Aortic smooth muscle cell (primary cell): ENCODE measurements at places on chromosomes 2 and 18. TPM values are rescaled to one million over a fixed set of nuclear protein-coding genes. Genes with fewer than 3 reads are reported as not detected.

The ACTR1B gene
- total RNA-seq: 55.6 and 58.3 TPM in 2 replicates

The ADAM17 gene
- 46.9 and 50.1 TPM in 2 replicates for total RNA-seq

The AOX1 gene
- total RNA-seq: 23.0 and 62.9 TPM in 2 replicates

The KIF5C gene
- total RNA-seq: 0.06 and 0.13 TPM in 2 replicates

The ACTG2 gene
- total RNA-seq: 0.56 TPM in 1 of 2 replicates, not detected in the other

The SMYD1 gene
- not detected in 2 replicates for total RNA-seq

The DES gene
- 0.13 and 0.62 TPM in 2 replicates for total RNA-seq

The TUBA4A gene
- total RNA-seq: 19.1 and 30.1 TPM in 2 replicates

The SPC25 gene
- total RNA-seq: 3.9 and 5.7 TPM in 2 replicates

The RGPD4 gene
- total RNA-seq: under 0.01 TPM in 1 of 2 replicates, not detected in the other

The RNF125 gene
- 0.06 and 0.13 TPM in 2 replicates for total RNA-seq

The IL1F10 gene
- not detected in 2 replicates for total RNA-seq

The FOXD4L1 gene
- 0.06 and 0.13 TPM in 2 replicates for total RNA-seq

The LONRF2 gene
- 0.06 and 0.13 TPM in 2 replicates for total RNA-seq

The TEKT4 gene
- not detected in 2 replicates for total RNA-seq

The REG3G gene
- total RNA-seq: not detected in 2 replicates

The MAP3K19 gene
- total RNA-seq: not detected in 2 replicates

The ASTL gene
- total RNA-seq: not detected in 2 replicates

The KCTD1 gene
- 7.7 and 11.8 TPM in 2 replicates for total RNA-seq

The CPO gene
- total RNA-seq: 0.12 and 0.13 TPM in 2 replicates

The C2orf78 gene
- not detected in 2 replicates for total RNA-seq

The CRACDL gene
- 0.12 and 0.13 TPM in 2 replicates for total RNA-seq

The SLC14A1 gene
- total RNA-seq: 443 and 540 TPM in 2 replicates

The GPR45 gene
- total RNA-seq: not detected in 2 replicates

The CENPA gene
- 4.2 and 9.0 TPM in 2 replicates for total RNA-seq

The GKN1 gene
- total RNA-seq: not detected in 2 replicates

The CTAGE1 gene
- 0.12 TPM in 1 of 2 replicates, not detected in the other for total RNA-seq

The CHAC2 gene
- 2.2 and 3.4 TPM in 2 replicates for total RNA-seq

The CRYGD gene
- not detected in 2 replicates for total RNA-seq

The SERPINB7 gene
- total RNA-seq: not detected in 2 replicates

The CDCA7 gene
- total RNA-seq: 0.56 and 0.92 TPM in 2 replicates

The EGR4 gene
- not detected in 2 replicates for total RNA-seq

The TLX2 gene
- 0.06 TPM in 1 of 2 replicates, not detected in the other for total RNA-seq

The TOGARAM2 gene
- total RNA-seq: under 0.01 and 0.12 TPM in 2 replicates
